NCI-H146 (cell line): ENCODE measurements at places on chromosomes 5 and 9.

- DNase-seq, result peak; percentile 31
Measured at GRCh38 chr5:28473531-28474107, 1435.2 kb upstream of the CDH9 start.

GRCh38 chr9:110160123-110160522 lies 47.8 kb downstream of the C9orf152 start:
- DNase-seq, result no peak

- no peak for DNase-seq
Measured at GRCh38 chr5:73487815-73488214, 10.4 kb upstream of the BTF3 start.

GRCh38 chr5:125138266-125138665 lies 391.8 kb upstream of the ZNF608 start:
- no peak for DNase-seq

GRCh38 chr5:82584631-82585030 lies 306.5 kb upstream of the RPS23 start:
- no peak for DNase-seq
